ENCODE measurements at places on chromosomes 3 and 15.
A peak's percentile ranks its signal among the peaks of the same experiment; 100 is the strongest.

GRCh38 chr3:62956411-62956810 lies 81.2 kb upstream of the CADPS start:
- no peak for DNase-seq

DNA sequence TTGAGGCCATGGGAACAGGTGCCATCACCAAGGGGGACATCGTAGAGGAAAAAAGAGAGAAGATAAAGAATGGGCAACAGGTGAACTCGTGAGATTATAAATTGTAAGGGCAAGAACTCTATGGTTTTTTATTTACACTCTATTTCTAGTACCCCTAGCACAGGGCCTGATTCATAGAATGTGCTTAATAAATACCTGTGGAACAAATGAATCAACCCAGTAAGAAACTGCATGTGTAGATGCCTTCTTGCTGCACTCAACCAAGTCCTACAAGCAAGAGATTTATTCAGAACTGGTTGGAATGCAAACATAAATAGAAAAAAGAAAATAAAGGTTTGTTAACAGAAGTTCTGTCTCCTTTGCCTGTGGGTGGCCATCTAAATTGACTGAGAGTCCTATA lies 18.7 kb upstream of the KPNA1 start:
- no peak for DNase-seq

- DNase-seq: no peak
These were observed 66.7 kb downstream of the MEF2A start for GRCh38 chr15:99632521-99632920.

- DNase-seq: no peak
These were observed 16.2 kb downstream of the ATP13A3 start for GRCh38 chr3:194470615-194471014.

DNA sequence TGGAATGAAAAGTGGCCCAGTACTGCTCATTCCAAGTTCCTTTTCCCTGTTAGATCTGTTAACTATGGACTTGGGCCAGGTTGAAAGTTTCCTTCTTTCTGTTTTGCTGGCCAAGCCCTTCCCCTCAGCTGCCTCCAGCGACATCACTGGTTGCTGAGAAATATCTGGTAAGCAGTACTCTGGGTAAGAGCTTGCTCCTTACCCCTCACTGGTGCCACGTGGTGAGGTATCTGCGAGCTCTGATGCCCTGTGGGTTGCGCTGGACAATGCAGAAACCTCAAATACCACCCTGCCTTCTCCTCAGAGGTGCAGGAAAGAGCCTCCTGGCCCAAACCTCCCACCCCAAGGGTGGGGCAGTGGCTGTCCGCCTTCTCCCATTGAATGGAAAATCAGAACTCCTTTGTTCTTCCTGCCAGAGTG lies 42.9 kb upstream of the APH1B start:
- DNase-seq: peak; percentile 61

DNA sequence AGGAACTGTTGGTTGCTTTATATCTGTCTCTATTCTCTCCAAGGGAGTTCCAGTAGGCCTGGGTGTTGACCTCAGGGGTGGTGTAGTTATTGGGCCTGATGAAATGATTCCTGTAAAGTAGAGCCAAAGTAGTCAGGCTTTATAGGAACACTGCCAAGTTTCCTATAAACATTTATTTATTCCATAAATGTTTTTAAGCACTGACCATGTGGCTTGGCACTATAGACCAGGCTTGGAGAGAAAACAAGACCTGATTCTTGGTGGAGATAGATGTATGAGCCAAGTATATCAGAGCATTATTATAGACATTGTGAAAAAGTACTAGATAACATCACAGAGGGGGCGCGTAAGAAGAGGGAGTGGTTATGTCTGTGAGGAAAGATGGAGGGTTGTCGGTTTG lies 65.9 kb downstream of the TFG start:
- no peak for DNase-seq

GRCh38 chr3:50587806-50588758 lies 18.8 kb downstream of the HEMK1 start:
- no peak for DNase-seq

DNA sequence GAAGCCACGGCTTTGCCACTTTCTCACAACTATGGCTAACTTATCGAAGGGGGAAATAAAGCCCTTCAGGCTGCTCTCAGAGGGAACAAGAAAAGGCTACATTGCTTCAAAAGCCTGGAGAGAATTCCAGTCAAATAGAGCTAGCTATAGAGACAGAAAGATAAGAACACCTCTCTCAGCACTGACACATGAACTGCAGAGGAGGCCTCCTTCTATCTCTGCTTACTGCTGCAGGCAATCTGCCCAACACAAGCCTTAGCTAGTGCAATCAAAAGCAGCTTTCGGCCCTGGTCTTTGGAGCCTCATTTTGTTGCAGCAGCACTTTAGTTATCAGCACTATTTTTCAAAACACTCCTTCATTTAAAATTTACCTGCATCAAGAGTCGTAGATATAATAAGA lies 118.4 kb upstream of the ROBO1 start:
- DNase-seq: peak; percentile 10

GRCh38 chr3:115418583-115418982 lies 204.7 kb upstream of the GAP43 start:
- no peak for DNase-seq

- no peak for DNase-seq
These were observed 9.5 kb downstream of the BTD start for GRCh38 chr3:15611018-15611417.

GRCh38 chr3:110456438-110457138 lies 615.0 kb upstream of the NECTIN3 start:
- DNase-seq: no peak

GRCh38 chr15:60548101-60548500 lies 69.2 kb upstream of the ICE2 start:
- no peak for DNase-seq

- no peak for DNase-seq
These were observed 557.2 kb downstream of the EPHB1 start for GRCh38 chr3:135352213-135352612.

DNA sequence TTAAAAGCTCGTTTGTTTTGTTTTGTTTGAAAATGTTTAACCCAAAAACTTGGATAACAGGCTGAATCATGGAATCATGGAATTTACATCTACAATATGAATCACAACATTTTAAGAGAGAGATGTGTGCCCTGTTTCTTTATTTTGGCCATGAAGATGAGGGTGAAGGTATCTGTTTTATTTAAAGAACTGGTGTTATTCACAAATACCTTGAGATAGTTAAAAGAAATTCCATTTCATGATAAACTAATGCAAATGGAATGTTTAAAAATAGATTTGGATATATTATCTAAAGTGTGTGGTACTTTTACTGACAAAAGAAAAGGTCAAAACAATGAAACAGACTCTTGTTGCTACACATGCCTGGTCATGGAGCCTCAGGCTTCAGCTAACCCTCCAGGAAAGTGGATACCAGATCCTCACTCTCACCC lies 486.0 kb upstream of the CFAP20DC start:
- peak; percentile 74 for DNase-seq

DNA sequence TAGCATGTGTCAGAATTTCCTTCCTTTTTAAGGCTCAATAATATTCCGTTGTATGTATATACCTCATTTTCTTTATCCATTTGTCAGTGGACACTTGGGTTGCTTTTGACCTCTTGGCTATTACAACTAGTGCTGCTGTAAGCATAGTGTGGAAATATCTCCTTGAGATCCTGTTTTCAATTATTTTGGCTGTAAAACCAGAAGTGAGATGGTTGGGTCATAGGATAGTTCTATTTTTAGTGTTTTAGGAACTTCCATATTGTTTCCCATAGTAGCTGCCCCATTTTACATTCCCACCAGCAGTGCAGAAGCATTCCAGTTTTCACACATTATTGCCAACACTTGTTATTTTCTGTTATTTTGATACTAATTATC lies 70.4 kb upstream of the C15orf39 start:
- no peak for DNase-seq

GRCh38 chr3:37824954-37825328 lies 36.7 kb upstream of the CTDSPL start:
- no peak for DNase-seq

Data from fibroblast of skin of right biceps (primary cell).